ENCODE measurements at places on chromosomes 3 and 15. TPM values are rescaled to one million over a fixed set of nuclear protein-coding genes. Genes with fewer than 3 reads are reported as not detected.

DNA sequence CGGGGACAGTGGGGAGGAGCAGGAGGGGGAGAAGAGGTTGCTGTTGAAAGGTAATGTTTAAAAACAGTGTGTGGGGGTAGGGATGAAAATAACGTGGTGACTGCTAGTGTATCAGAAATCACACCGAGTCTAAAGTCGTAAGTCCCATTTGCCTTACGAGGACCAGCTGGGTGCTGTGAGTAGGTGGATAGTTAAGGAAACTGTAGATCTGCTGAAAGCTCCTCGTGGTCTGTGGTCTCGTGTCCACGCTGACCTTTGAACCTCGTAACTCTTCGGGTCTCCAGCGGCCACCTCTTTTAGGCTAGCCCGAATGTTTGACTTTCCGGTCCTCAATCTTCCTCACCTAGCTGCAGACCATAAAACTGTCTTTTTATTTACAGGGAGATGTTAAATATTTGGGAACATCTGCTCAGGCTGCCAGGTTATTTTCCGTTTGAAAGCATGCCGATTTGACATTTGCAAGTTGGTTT lies 29.3 kb upstream of the ST3GAL6 start:
- no peak for DNase-seq

- DNase-seq: no peak
Observed at GRCh38 chr15:48617619-48618018, 27.9 kb downstream of the FBN1 start.

Gene STRIT1
- total RNA-seq: 0.38 TPM

Gene ISL2
- 0.99 TPM for total RNA-seq

DNA sequence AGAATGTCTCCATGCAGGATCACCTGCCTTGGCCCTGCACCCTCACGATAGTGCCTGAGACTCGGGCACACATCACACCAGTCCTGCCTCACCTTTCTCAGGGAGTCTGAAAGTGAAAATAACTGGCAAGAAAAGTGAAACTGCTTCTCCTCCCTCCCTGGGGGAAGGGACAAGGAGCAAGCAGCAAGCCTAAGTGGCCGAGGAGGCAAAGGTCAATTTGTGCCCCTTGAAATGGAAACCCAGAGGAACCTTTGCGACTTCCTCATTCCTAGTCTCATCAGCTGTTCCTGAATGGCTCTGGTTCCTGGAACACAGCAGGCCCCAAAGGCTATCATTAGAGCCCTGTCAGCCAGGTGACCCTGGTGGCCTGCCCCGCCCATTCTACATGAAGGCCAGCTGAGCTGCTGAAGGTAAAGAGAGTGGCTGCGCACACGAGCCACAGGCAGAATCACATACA lies 28.0 kb upstream of the SLCO2A1 start:
- DNase-seq: no peak

Gene ZDHHC23
- 14.1 TPM for total RNA-seq

Gene KNG1
- total RNA-seq: not detected

Gene ZNF385D
- 11.2 TPM for total RNA-seq

- no peak for DNase-seq
Observed at GRCh38 chr3:71931922-71932321, 147.0 kb upstream of the PROK2 start.

Data from H1 (cell line).